ENCODE measurements at places on chromosomes 1 and 21.

- DNase-seq: no peak
These were observed 589.7 kb downstream of the LMO4 start for GRCh38 chr1:87918398-87918797.

- DNase-seq: no peak
These were observed 429.8 kb upstream of the C1orf87 start for GRCh38 chr1:60503266-60503925.

- DNase-seq: no peak
These were observed 29.9 kb upstream of the LYPLAL1 start for GRCh38 chr1:219143735-219144134.

DNA sequence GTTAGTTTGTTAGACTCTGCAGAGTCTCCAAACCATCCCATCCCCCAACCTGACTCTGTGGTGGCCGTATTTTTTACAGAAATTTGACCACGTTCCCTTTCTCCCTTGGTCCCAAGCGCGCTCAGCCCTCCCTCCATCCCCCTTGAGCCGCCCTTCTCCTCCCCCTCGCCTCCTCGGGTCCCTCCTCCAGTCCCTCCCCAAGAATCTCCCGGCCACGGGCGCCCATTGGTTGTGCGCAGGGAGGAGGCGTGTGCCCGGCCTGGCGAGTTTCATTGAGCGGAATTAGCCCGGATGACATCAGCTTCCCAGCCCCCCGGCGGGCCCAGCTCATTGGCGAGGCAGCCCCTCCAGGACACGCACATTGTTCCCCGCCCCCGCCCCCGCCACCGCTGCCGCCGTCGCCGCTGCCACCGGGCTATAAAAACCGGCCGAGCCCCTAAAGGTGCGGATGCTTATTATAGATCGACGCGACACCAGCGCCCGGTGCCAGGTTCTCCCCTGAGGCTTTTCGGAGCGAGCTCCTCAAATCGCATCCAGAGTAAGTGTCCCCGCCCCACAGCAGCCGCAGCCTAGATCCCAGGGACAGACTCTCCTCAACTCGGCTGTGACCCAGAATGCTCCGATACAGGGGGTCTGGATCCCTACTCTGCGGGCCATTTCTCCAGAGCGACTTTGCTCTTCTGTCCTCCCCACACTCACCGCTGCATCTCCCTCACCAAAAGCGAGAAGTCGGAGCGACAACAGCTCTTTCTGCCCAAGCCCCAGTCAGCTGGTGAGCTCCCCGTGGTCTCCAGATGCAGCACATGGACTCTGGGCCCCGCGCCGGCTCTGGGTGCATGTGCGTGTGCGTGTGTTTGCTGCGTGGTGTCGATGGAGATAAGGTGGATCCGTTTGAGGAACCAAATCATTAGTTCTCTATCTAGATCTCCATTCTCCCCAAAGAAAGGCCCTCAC lies at the start of gene OLIG2:
TSS of gene OLIG2 (plus strand) at position 447 of the 954 bp plus-strand sequence. CDS start 928 bp downstream, outside the sequence.
- no peak for DNase-seq

GRCh38 chr1:32068957-32069588 lies 3.7 kb upstream of the TMEM39B start:
- no peak for DNase-seq

DNA sequence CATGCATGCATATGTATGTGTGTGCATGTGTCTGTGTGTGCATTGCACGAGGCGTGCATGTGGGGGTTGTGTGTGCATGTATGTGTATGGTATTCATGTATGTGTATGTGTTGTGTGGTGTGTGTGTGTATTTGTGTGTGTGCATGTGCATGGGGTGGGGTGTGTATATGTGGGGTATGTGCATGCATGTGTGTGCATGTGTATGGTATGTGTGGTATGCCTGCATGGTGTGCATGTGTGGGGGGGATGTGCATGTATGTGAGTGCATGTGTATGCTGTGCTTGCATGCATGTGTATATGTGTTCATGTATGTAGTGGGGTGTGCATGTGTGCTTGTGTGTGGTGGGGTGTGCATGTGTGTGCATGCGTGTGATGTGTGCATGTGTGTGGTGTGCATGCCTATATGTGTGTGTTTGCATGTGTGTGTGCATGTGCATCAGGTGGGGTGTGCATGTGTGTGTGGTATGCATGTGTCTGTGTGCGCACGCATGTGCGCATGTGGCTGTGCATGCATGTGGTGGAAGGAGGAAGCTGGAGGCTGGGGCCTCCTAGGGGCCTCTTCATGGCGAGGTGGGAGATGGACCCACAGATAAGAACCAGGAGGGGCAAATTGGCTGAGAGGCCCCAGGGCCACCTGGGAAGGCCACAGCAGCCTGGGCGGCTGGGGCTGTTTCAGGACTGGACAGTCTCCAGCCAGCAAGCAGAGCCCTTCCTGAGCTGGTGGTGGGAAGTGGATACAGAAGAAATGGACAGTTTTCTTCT lies 35.9 kb upstream of the ARF1 start:
- DNase-seq: no peak

Measured in NCI-H2081 treated with DMSO at 0.1 percent for 48 hours (cell line).